GM13976 (cell line): ENCODE measurements at places on chromosomes 7 and 10.
A peak's percentile ranks its signal among the peaks of the same experiment; 100 is the strongest.

- DNase-seq, result no peak
Observed at GRCh38 chr7:137953665-137954470, 48.0 kb downstream of the CREB3L2 start.

DNA sequence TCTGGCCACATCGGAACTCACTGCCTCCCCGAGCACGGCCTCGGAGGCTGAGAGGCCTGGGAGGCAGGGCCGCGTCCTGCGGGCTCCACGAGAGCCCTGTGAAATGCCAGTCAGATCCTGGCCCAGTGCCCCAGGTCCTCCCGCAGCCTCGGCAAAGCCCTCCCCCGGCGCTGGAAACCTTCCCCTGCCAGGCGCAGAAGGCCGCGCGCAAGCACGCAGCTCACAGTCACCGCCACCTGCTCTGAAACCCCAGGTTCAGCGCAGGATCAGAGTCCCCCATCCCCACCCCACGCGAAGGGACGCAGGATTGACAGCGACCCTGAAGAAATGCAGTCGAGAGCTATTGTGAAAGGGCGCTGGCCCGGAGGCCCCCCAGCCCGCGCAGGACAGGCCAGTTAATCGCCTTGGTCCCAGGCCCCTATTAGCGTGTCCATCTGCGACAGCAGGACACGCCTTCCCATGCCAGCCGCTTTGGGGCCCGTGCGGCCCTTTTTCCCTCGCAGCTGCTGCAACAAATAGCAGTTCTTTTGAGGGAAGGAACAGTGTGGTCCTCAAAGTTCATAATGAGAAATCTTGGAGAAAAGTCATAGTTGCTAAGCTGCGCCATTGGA, 13.5 kb upstream of the EGFR start:
- no peak for DNase-seq

- no peak for DNase-seq
Observed at GRCh38 chr10:125016611-125017202, 74.8 kb downstream of the ZRANB1 start.

- no peak for DNase-seq
Observed at GRCh38 chr10:125076891-125077541, 83.3 kb downstream of the CTBP2 start.

DNA sequence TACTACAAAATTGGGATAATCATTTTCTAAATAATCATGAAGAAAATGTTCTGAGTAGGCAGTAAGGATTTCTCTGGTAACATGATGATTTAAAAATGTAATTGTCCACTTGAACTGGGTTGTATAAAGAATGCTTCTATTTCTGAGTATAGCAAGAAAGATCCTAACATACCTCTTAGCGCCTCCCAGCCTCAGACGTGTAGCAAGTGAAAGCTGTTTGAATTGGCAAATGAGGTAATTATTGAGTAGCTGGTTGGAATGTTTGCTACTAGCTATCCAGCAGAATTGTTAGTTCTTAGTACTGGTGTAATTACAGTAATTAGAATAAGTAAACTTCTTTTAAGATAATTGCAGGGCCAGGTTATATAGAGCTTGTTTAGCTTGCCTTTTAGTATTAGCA, 47.9 kb downstream of the SEPTIN7 start:
- no peak for DNase-seq

DNA sequence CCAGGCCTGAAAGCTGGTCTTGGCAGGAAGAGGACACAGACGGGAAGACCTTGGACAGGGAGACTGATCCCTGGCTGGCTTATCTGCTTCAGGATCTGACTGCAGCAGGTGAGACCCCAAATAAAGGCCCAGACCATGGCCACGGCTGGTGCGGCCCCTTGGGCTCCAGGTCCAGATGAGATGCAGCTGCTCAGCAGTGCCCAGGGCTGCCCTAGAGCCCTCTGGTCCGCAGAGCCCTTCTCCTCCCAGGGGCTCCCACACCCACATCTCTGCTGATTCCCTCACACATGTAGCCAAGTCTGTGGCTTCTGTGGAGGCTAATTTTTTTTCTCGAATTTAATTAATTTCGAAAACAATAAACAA, 46.3 kb downstream of the VIPR2 start:
- DNase-seq, result no peak

DNA sequence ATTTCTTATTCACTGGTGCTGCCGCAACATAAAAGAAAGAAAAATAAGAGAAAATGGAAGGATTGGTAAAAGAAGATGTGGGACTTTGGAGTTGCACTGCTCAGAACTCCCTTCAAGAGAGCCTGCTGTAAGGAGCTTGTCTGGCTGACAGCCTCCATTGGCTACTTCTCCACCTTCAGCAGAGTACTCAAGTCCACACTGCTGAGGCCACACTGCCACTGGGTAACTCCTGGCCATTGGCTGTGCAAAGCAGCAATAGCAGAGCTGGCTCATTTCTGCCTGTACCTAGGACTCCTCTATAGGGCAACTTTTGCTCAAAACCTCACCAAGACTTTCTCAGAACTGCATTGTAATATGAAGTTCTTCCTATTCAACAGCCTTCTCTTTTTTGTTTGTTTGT, 38.7 kb upstream of the PCLO start:
- DNase-seq, result no peak

GRCh38 chr10:52532650-52533290, 218.7 kb downstream of the DKK1 start:
- no peak for DNase-seq

DNA sequence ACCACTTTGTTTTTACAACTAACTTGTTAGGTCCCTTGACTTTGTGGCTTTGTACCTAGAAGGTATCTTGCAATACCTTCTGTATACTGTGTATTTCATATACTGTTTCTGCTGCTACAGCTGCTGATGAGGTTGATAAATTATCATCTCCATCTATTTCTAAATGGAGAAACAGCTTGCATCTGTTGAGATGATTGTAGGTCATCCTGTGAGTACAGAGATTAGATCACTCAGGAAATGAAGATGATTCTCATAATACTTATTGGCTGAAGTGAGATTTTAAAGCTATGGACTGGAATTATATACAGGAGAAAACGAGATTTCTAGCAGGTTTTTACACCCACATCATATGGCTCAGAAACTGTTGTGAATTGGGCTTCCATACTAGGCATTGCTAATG, 280.5 kb downstream of the KCND2 start:
- DNase-seq, result peak; percentile 15

DNA sequence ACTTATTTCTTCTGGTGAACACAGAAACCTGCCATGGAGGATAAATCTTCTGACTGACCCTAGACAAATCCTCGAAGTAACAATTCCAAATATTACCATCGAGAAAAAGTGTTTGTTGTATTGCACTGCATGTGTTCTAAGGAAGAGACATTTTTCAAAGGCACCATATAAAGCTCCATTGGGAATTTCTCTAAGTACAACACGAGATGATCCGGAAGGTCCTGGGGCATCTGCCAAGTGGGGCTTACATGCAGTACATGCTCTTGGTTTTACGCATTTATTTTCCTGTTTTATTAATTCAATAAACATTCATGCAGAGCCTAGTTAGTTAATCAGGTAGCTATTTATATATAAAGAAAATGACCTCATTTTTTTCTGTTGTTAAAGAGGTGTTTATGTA, 692.0 kb upstream of the IGFBP3 start:
- DNase-seq, result no peak

DNA sequence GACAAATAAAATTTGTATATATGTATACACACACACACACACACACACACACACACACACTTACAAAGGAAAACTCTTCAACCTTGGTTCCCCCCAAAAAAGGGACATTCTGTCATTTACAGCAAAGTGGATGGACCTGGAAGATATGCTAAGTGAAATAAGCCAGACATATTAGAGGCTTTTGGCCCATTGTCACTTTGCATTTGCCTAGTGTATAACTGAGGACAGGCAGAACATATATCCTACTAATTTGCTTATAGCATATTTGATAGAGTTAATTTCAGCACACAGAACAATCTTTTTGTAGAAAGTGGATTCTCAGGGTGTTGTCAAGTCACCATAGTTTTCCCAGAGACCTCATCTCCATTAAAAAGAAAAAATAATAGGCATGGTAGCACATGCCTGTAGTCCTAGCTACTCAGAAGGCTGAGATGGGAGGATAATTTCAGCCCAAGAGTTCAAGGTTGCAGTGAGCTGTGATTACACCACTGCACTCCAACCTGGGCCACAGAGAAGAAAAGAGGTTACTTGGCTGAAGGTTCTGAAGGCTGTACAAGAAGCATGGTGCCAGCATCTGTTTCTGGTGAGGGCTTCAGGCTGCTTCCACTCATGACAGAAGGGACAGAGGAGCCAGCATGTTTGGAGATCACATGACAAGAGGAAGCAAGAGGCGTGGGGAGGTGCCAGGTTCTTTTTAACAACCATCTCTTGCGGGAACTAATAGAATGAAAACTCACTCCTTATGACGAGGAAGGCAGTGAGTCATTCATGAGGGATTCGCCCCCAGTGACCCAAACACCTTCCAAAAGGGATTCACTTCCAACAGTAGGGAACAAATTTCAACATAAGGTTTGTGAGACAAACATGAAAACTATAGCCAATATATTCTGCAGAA, 135.6 kb downstream of the TMEM168 start:
- DNase-seq, result no peak

GRCh38 chr10:32123021-32123420, 66.8 kb upstream of the KIF5B start:
- DNase-seq, result no peak

DNA sequence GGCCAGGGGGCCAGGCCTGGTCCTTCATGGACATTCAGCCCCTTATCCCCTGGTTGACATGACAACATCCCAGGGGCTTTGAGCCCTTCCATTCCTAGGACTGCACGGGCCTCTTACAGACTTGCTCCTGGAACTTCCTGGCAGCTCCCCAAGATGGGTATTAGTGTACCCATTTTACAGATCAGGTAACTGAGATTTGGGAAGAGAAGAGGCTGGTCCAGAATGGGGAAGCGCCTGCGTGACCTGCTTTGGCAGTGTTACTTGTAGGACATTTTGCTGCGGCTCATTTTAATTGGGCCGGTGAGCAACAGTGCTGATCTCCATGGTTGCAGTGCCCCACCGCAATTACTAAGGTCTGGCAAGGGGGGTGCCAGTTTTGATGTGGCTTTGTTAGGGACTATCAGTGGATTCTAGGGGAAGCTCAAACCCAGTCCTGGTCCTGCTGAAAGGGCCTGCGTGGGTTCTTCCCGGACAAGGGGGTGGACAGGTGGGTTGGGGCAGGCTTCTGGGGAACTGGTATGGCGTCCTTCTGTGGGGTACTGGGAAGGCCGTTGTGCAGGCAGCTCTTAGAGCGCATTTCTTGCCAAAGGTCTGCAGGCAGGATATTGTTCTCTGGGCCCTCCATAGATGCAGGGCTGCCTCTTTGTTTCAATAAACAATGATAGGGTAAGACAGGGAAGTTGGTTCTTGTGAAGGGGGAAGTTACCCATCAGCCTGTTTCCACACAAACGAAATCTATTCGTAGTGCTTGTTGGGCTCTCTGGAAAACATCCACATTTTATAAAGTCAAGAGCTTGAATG, 137.6 kb downstream of the RGS10 start:
- DNase-seq, result no peak

GRCh38 chr10:69847458-69847857, 45.8 kb downstream of the COL13A1 start:
- DNase-seq, result no peak

- DNase-seq, result no peak
Observed at GRCh38 chr10:96360766-96361165, 2.0 kb upstream of the OPALIN start.

DNA sequence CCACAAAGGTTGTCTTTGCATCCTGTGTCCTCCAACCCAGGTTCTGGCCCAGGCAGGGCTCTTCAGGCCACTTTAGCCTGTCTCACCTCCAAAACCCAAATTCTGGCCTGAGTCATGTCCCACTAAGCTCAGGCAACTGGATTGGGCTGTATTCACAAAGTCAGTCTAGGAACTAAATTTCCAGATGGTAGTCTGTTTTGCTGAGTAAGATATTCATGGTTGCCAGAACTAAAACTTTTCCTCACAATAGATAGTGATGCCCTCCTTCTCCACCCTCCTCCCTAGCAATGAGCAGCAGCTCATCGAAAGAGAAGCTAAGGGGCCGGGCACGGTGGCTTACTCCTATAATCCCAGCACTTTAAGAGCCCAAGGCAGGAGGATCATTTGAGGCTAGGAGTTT, 2.9 kb upstream of the ZNF713 start:
- no peak for DNase-seq

GRCh38 chr10:824497-824896, 107.0 kb downstream of the LARP4B start:
- DNase-seq, result no peak

GRCh38 chr10:128992770-128993169, 474.3 kb upstream of the MGMT start:
- no peak for DNase-seq

GRCh38 chr7:105958012-105958411, 5.1 kb upstream of the CDHR3 start:
- DNase-seq, result no peak

DNA sequence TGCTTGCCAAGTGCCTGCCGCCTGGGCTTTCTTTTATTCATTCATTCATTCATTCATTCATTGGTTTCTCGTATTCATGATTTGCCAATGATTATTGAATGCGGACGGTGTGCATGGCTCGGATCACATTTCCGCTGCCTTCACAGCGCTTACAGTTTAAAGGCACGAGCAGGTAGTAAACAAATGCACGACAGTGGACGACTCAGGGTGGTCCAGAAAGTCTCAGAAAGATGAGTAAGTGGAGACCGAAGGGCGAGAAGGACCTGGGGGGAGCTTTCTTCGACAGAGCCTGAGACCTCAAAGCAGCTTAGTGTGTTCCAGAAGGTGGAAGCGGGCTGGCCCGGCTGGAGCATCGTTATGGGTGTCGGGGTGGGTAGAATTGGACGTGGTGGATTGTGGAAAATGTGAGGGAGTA, 506 bp downstream of the MCM10 start:
- peak; percentile 36 for DNase-seq

GRCh38 chr7:27211764-27212204, 11.9 kb upstream of the HOXA13 start:
- DNase-seq, result no peak
